ENCODE measurements at places on chromosomes 2 and 18.

- DNase-seq: no peak
These were observed 60.7 kb downstream of the DGKD start for GRCh38 chr2:233414777-233415570.

DNA sequence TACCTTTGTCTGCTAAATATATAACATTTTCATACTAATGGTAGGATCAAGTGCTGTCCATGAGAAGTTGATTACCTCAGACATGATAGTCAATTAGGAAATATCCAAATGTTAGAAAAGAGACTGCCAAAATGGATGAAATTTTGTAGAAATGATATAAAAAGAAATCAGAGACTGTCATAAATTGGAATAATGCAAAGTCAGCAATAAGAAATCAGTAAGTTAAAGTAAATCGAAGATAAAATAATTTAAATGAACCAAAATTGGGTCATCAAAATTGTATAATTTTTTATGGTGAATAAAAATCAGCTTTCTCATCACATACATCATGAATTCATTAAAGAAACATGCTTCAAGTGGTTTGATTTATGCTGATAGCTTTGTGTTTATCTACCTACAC is 165.3 kb upstream of the CDH2 start:
- no peak for DNase-seq

GRCh38 chr2:65381607-65382051 is 50.8 kb downstream of the SPRED2 start:
- DNase-seq: no peak

- DNase-seq: no peak
These were observed 8.2 kb downstream of the ZFP36L2 start for GRCh38 chr2:43218155-43218701.

DNA sequence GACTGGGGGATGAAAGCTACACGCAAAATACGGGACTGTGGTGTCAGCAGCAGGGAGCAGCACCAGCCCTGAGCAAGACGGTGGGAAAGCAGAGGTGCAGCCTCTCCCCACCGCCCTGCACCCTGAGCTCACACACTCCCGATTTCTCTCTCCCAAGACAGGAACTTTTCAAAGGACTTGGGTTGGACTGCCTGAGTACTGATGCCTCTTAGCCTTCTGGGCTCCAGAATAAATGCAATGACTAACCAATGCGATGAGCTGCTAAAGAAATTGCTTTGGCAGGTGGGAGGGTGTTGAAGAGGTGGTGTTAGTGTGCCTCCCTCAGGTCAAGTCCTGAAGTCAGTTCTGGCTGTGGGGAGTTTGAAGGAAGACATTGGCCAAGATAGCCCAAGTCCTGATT is 9.6 kb downstream of the TRIM54 start:
- DNase-seq: no peak

- DNase-seq: no peak
These were observed 23.4 kb downstream of the SH2D6 start for GRCh38 chr2:85441864-85442263.

- no peak for DNase-seq
These were observed 292.9 kb upstream of the CCDC68 start for GRCh38 chr18:55252053-55252675.

DNA sequence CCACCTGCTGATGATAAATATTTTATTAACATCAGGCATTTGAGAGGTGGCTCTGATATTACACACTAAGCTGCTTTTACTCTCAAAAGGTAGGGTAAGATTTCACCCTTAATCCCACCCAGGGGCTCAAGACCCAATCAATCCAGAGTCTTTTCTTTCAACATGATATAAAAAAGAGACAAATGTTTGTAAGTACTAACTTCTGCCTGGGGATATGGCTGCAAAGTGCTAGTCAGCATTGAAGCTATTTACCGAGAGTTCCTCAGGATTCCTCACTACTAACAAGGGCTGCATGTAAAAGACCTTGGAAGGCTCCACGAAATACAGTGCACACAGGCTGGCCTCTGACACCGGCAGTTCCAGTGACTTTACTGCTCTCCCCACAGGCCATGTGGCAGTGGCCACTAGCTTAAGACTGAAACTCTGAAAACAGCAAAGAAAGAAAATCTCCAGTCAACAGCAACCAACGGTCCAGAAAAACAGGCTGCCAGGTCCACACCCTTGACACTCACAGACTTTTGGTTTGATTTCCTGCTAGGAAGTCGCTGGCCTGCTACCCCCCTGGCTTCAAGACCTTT is 11.2 kb downstream of the MREG start:
- no peak for DNase-seq

DNA sequence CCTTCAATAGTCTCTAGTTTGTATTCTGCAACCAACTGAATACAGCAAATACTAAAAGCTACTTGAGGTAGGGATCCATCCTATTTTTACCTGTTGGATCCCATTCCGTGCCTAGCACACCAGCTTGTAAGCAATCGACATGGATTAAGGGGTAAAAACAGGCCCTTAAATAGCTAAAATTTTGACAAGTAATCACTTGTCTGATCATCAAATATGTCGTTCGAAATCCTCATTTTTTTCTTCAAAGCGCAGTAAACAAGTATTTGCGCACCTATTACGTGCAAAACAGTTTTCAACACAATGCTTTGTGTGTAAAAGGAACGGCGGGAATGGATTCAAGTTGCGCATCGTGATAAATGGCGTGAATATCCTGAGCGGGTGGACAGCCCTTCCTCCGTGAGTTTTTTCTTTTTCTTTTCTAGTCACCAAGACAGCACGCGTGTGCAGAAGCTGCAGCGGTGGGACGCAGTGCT is 1.4 kb upstream of the ACVR2A start:
- no peak for DNase-seq

GRCh38 chr2:18118703-18119102 is 240.2 kb downstream of the KCNS3 start:
- DNase-seq: no peak

DNA sequence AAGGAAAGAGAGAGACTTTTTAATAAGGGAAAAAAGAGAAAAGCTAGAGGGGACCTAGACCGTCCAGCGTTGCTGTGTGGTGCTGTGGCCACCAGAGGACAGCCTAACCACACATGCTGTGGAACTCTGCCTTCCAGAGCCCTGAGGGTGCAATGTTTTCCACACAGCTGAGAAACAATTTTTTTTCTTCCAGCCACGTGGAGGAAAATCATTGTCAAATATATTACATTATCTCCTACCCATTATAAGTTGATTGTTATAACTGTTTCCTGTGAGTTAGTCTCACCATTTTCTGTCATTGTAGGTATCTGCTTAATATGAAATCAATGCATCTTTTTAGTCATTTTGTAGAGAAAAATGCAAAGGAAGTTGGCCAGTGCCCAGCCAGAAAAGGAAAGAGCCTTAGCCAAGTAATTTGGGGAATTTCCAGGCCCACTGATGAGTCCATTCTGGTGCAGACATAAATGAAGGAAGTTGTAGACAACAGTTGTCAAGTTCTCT is 5.9 kb upstream of the MRPL19 start:
- DNase-seq: no peak

DNA sequence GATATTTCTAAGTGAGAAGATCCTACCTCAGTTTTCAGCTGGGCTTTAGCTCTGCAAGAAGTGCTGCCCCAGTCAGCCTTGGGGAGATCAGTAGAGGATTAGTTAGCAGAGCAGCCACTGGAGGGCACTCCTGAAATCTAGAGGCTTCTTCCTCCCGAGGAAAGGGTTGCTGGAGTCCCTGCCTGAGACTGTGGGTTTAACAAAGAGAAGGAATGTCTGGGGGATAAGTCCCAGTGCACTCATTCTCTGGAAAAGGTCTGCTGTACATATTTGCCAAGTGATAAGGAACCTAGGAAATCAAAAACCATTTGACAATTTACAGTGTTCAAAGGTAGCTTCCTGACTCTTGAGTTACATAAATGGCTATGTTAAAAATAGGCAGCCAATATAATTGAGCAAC is 207.2 kb downstream of the SLC8A1 start:
- DNase-seq: no peak

GRCh38 chr18:37161491-37161890 is 332.6 kb downstream of the KIAA1328 start:
- no peak for DNase-seq

DNA sequence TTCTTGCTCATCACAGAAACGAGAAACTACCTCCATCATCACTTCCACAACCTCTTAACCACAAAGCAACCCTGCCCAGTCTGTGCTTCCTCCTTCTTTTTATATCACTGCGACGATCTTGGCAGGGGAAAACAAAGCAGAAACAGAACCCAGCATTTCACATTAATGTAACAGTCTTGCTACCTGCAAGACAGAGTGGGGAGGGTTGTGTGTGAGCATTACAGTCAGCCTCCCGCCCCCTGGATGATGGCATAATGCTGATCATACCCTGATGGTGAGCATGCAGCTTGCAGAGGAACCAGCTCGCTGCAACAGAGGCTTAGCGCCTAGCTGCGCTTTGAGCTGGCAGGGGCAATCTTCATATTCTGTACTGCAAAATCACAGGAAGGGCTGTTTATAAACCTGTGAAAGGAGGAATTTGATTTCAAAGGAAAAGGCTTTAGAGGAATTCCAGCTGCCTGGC is 376.1 kb downstream of the IRS1 start:
- peak; percentile 1 for DNase-seq

GRCh38 chr2:169069341-169069740 is at the start of gene DHRS9:
TSS of gene DHRS9 (plus strand) at chr2:169069563. CDS start at chr2:169081582, 12,019 bp downstream.
- no peak for DNase-seq

DNA sequence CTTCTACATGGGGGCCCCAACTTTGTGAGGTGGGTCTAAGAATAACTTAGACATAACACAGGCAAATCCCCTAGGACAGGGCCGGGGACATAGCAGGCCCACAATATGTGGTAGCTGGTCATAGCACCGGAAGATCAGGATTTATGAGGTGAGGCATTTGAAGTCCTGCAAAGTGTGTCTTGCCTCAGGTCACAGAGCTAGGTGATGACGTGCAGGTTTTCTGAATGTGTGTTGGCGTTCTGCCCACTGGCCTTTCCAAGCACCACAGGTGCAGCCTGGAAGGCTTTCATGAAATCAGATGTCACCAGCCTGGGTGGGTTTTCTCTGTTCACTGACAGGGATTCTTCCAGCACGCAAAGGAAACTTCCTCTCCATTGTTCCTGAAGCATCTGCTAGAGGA is 119.1 kb downstream of the LRATD1 start:
- no peak for DNase-seq

DNA sequence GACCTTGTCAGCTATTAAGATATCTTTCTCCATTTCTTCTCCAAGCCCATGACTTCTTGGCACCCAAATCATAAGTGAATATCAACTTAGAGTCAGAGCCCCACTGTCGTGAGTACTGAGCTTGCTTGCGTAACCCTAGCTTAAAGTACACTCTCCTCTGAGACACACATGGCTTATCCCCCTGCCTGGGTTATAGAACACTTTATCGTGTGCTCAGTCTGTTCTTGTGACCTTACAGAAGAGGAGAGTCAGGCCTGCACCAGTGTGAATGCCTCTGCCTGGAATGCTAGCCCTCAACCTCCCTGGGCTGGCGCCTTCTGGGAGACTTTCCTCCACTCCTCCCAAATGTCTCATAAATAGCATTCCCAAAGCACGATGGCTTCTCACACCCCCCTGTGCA is 79.3 kb downstream of the CEP192 start:
- DNase-seq: no peak

DNA sequence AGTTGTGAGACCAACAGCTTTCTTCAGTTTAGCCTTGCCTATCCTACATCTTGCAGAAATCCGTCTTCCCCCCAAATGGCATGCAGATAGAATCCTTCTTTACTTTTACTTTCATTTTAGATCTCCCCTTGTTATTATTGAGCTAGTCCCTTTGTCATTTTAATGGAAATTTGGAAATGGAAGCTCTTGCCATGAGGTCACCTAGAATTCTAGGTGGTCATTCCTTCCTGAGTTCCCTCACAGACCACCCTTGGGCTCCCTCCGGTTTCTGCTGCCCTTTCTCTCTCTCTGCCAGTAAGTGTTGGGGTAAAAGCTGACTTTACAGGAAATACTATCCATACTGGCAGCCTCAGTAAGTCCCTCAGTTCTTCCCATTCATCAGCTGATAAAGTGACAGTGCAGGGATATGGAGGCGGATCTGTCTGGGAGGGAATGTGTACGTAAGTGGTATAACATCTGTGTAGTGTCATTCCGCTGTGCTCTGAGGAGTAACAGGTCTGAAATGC is 30.2 kb downstream of the ARHGAP25 start:
- no peak for DNase-seq

DNA sequence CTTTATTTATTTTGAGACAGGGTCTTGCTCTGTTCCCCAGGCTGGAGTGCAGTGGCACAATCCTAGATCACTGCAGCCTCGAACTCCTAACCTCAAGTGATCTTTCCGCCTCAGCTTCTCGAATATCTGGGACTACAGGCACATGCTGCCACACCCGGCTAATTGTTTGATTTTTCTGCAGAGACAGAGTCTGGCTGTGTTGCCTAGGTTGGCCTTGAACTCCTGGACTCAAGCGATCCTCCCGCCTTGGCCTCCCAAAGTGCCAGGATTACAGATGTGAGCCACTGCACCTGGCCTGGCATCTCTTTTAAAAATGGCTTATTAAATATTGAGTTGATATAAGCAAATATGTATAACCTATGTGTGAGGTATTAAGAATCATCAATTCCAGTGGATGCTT is 209.5 kb downstream of the FAM210A start:
- DNase-seq: no peak

- DNase-seq: no peak
These were observed 155.8 kb downstream of the TDRD15 start for GRCh38 chr2:21279525-21279924.

GRCh38 chr2:176454893-176455815 is 185.9 kb downstream of the MTX2 start:
- DNase-seq: peak; percentile 79

- DNase-seq: no peak
These were observed at the start of gene CLASP1 for GRCh38 chr2:121649149-121649595. TSS of gene CLASP1 (minus strand) at chr2:121649462. CDS start at chr2:121605895, 43,567 bp downstream.

DNA sequence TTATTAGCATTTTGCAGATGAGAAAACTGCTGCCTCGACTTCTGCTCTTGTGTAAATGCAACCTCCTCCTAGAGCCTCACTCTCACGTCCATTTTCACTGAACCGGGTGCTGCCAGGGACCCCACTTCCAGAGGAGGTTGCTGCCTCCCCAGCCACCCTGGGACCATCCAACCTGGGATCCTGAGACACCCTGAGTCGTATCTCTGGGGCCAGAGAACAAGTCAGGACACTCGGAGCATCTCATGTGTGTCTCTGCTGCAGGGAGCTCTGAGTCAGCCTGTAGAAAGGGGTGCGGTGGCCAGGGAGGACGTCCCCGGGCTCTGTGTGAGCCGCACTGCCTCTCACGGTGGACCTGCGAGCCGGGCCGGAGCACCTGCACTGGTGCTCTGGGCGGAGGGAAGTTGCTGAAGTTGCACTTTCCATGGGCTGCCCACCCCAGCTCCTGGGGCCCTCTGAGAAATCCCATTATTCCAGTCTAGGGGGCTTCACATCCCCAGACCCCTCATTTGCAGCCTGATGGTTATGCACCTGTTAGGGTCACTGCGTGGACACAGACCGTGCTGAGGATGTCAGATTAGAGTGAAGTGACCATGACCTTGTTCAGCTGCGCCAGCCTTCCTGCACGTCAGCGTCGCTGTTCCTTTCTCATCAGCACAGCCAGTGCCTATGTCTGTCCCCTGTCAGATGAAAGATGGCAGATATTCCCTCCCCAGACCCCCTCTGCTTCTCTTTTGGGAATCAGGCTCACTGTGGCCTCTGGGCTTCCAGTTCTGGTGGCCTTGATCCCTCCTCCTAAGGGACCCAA is 230.4 kb downstream of the KLHL29 start:
- no peak for DNase-seq

Data from stimulated activated CD8-positive, alpha-beta memory T cell treated with anti-CD3 and anti-CD28 coated beads, Interleukin-15, amount 100 ng/mL, for 24 hours (primary cell).